ENCODE measurements at places on chromosomes 13 and 19.
A peak's percentile ranks its signal among the peaks of the same experiment; 100 is the strongest.

DNA sequence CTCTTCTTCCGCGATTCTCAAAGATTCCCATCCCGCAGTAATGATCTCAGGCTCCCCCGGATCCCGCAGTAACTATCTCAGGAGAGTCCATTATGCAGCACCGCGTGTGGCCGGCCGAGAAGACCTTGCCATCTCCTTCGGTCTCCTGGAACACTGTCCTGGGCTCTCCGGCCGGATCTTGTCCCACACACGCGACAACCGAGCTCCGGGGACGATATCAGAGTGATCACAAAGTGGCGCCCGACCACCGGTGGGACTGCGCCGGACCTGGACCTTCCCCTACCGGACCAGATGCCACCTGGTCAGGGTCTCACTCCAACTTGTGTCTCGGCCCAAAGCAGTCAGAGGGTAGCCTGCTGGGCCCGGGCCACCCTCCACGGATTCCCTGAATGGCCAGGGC lies 24.0 kb downstream of the MAN2B1 start:
- no peaks in the 10 kb centered on the region for H3K36me3 ChIP-seq
- H3K27me3 ChIP-seq, result peaks cover 2% of the 10 kb centered on the region
- DNase-seq, result no peak
- no peak overlapping the region for H3K27ac ChIP-seq
- peaks cover 8% of the 10 kb centered on the region for H3K4me1 ChIP-seq
- H3K4me3 ChIP-seq, result no peak overlapping the region

DNA sequence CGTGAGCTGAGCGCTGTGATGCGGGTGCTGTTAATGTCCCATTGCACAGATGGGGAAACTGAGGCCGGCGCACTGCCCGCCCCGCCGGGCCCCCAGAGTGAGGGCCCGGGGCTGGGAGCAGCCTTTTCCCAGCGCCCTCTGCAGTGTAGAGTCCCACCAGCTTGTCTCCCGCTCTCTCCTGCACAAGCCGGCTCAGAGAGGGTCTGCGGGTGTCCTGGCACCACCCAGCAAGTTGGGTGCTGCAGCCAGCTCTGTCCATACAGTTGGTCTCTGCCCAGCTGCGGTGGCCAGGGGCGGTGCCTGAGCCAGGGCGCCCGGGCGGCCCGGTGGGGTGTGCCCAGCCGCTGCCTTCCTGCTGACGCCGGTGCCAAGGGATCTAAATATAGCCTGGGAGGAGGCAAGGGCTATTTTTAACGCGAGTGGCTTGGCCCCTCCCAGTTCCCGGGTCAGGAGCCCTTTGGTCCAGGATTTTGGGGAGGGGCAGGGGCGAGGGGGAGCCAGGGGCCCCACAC lies 19.3 kb downstream of the GADD45B start:
- no peak overlapping the region for H3K27ac ChIP-seq
- peak overlapping the region; percentile 56 for H3K4me3 ChIP-seq
- peak; percentile 25 for DNase-seq

DNA sequence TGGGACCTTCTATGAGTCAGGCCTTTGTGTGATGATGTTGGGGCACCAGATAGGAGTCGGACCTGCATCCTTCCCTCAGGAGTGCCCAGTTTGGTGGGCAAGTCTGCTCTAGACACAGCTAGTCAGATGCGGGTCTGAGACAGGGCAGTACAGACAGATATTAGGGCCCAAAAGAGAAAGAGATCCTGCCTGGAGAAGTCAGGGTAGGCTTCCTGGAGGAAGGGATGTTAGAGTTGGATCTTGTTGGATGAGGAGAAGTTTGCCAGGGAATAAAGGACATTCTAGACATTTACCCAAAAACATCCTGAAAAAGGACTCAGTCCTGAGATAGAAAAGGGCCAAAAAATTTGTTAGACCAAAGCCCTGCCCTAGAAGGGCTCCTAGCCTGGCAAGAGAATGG lies 17.2 kb downstream of the VRK3 start:
- peaks cover 28% of the 10 kb centered on the region for H3K4me1 ChIP-seq
- peaks cover 12% of the 10 kb centered on the region for H3K36me3 ChIP-seq

DNA sequence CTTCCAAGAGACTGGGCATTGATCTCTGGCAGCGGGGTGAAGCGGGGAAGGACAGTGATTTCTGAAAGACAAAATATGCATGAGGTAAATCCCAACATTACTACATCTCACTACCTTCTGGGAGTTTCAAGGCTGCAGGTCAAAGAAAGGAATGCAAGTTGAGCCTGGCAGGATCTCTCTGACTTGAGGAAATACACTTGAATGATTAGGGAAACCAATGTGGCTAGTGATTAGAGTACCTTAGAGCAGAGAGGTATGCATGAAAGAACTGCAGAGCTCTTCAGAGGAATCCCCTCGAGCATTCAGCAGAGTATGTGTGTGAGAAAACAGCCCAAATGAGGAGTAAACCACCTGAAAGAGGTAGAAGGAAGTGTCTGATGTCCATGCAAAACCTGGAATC lies 2874.1 kb upstream of the PCDH20 start:
- H3K4me3 ChIP-seq, result no peak overlapping the region
- no peaks in the 10 kb centered on the region for H3K36me3 ChIP-seq
- no peaks in the 10 kb centered on the region for H3K4me1 ChIP-seq
- no peak for DNase-seq

- no peaks in the 10 kb centered on the region for H3K27me3 ChIP-seq
- H3K4me1 ChIP-seq, result peaks cover 30% of the 10 kb centered on the region
- H3K36me3 ChIP-seq, result no peaks in the 10 kb centered on the region
These were observed 1.2 kb downstream of the TBC1D4 start for GRCh38 chr13:75480671-75481175.

- no peaks in the 10 kb centered on the region for H3K27me3 ChIP-seq
- H3K27ac ChIP-seq, result no peak overlapping the region
- DNase-seq, result no peak
- no peaks in the 10 kb centered on the region for H3K36me3 ChIP-seq
These were observed 34.0 kb downstream of the LRCH1 start for GRCh38 chr13:46586751-46587514.

DNA sequence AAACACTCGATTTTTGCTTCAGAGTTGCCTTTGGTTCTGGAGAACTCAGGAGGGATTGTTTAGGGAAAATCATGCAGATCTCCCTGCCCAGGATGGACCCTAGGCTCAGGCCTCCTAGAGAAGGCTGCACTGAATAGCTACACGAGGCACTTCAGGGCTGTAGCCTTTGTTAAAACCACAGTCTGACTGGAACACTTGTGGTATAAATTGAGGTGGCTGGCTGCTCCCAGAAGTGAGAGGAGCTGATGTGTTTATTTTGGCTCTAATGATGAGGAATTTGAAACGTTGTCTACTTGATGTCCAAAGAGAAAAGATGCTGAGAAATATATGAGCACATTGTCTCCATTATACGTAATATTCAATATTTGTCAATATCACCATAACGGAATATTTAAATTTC lies 762.1 kb upstream of the ARGLU1 start:
- no peak for DNase-seq
- H3K4me3 ChIP-seq, result no peak overlapping the region
- H3K27ac ChIP-seq, result no peak overlapping the region
- H3K36me3 ChIP-seq, result no peaks in the 10 kb centered on the region

GRCh38 chr13:40478775-40479174 lies 187.7 kb downstream of the FOXO1 start:
- DNase-seq, result no peak
- peaks cover 1% of the 10 kb centered on the region for H3K27me3 ChIP-seq
- no peaks in the 10 kb centered on the region for H3K36me3 ChIP-seq
- no peak overlapping the region for H3K27ac ChIP-seq

DNA sequence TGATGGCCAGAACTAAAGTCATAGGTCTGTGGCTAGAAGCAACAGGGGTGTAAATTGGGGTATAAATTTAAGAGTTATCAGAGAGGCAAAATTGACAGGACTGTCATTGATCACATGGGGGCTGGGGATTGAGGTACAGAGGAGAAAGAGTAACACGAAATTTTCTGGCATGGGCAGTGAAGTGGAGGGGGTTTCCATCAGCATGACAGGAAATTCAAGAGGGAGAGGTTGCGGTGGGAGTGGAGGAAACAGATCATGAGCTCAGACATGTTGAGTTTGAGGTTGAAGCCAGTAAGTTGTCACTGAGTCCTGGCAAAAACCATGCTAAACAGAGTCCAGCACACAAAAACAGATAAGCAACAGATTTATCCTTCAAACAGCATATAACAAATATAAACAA lies 192.1 kb upstream of the TSC22D1 start:
- peak overlapping the region; percentile 76 for H3K27ac ChIP-seq
- H3K4me1 ChIP-seq, result peaks cover 50% of the 10 kb centered on the region
- DNase-seq, result peak; percentile 51
- peaks cover 13% of the 10 kb centered on the region for H3K27me3 ChIP-seq
- H3K36me3 ChIP-seq, result no peaks in the 10 kb centered on the region

- no peak overlapping the region for H3K27ac ChIP-seq
- H3K4me3 ChIP-seq, result no peak overlapping the region
- no peak for DNase-seq
- H3K36me3 ChIP-seq, result no peaks in the 10 kb centered on the region
- H3K27me3 ChIP-seq, result peaks cover 2% of the 10 kb centered on the region
These were observed 345.3 kb downstream of the ENOX1 start for GRCh38 chr13:43441464-43441863.

All from immature natural killer cell (primary cell).